Activated CD4-positive, alpha-beta T cell treated with anti-CD3 and anti-CD28 coated beads, Interleukin-2, amount 10 ng/mL, durations not matched to agents 7 days and 5 days (primary cell): ENCODE measurements at places on chromosomes 2 and 18. TPM values are rescaled to one million over a fixed set of nuclear protein-coding genes. Genes with fewer than 3 reads are reported as not detected.

DNA sequence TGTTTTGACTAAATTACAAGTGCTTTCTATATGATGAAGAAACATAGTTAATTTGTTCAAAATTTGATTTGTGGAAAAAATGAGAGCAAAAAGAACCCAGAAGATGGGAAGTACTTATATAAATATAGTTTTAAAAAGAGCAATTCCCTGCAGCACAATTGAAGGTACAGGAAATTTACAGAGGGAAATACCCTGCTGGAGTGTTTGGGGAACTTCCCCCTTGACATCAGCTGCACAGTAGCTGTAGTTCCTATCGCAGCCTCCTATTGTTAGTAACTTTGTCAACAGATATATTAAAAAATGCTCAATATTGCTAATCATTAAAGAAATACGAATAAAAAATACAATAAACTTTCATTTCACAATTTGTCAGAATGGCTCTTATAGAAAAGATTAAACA, 1118.8 kb upstream of the ZEB2 start:
- no peaks in the 10 kb centered on the region for H3K27me3 ChIP-seq
- H3K27ac ChIP-seq = no peak overlapping the region
- no peaks in the 10 kb centered on the region for H3K36me3 ChIP-seq
- H3K4me1 ChIP-seq = no peaks in the 10 kb centered on the region
- no peak for DNase-seq
- no peak overlapping the region for H3K4me3 ChIP-seq

- no peaks in the 10 kb centered on the region for H3K27me3 ChIP-seq
- peaks cover 4% of the 10 kb centered on the region for H3K36me3 ChIP-seq
- H3K27ac ChIP-seq = no peak overlapping the region
- peaks cover 8% of the 10 kb centered on the region for H3K4me1 ChIP-seq
- no peak for DNase-seq
Measured at GRCh38 chr2:48283586-48284269, 246.2 kb upstream of the STON1 start.

DNA sequence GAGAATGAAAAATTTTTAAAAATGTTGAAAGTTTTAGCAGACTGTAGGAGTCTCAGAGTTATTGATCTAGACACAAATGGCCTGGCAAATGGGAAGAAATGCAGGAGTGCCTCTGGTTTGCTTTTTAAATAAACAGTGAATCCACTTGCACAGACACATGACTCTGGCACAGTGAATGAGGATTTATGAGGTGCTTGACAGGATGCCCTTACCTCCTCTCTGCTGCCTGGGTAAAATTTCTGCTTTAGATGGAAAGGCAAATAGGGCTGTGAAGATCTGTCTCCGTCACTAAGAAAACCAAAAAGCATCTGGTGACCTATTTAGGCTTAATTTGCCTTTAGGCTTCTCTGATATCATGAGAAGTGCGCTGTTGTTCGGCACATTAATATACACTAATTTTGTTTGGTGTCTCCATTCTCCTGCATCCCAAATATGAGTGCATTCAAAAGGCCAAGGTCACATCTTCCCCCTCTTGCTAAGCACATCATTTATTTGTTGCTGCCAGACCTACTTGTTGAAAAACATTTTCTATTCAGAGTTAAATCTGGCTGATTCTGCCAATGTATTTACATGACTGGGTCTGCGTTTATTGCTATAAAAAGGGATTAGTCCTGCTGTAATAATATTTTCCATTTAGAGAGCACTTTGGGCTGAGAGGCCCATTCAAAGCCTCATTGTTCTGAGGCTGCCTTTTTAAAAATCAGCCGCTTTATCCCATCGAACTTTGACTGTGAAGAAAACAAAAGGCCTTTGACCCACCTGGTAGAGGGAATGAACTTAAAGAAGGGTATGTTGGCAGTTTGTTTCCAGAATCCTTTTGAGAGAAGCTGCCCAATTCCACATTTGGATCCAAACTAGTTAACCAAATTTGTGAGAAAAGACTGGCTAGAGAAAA, 94.9 kb downstream of the RNF152 start:
- H3K36me3 ChIP-seq = no peaks in the 10 kb centered on the region
- no peaks in the 10 kb centered on the region for H3K27me3 ChIP-seq
- DNase-seq = no peak
- no peak overlapping the region for H3K27ac ChIP-seq

- no peak overlapping the region for H3K4me3 ChIP-seq
- H3K27ac ChIP-seq = no peak overlapping the region
- no peaks in the 10 kb centered on the region for H3K4me1 ChIP-seq
- no peak for DNase-seq
- no peaks in the 10 kb centered on the region for H3K36me3 ChIP-seq
Measured at GRCh38 chr18:21260621-21261020, 18.6 kb downstream of the GREB1L start.

- no peaks in the 10 kb centered on the region for H3K36me3 ChIP-seq
- no peaks in the 10 kb centered on the region for H3K4me1 ChIP-seq
- H3K4me3 ChIP-seq = no peak overlapping the region
- no peak overlapping the region for H3K27ac ChIP-seq
Measured at GRCh38 chr2:211331736-211332135, 775.3 kb downstream of the CPS1 start.

DNA sequence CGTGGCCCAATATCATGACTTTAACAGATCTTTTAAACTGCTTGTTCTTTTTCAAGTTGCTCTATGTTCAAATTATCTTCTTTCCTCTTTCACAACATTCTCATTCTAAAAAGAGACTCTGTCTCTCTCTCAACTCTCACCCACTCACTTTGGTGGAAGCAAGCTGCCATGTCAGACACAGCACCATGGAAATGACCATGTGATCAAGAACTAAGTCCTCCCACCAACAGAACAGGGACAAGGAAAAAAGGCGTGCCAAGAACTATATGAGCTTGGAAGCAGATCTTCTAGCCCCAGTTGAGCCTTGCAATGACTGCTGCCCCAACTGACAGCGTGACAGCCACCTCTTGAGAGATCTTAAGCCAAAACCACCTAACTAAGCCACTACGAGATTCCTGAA, 23.9 kb downstream of the BAZ2B start:
- no peak overlapping the region for H3K4me3 ChIP-seq
- no peak for DNase-seq
- H3K27me3 ChIP-seq = no peaks in the 10 kb centered on the region
- H3K4me1 ChIP-seq = no peaks in the 10 kb centered on the region
- no peaks in the 10 kb centered on the region for H3K36me3 ChIP-seq

- no peak overlapping the region for H3K4me3 ChIP-seq
- no peaks in the 10 kb centered on the region for H3K27me3 ChIP-seq
- H3K36me3 ChIP-seq = no peaks in the 10 kb centered on the region
- DNase-seq = no peak
- no peak overlapping the region for H3K27ac ChIP-seq
Measured at GRCh38 chr2:160742667-160743066, 249.1 kb upstream of the RBMS1 start.

The POTEI gene
- not detected for total RNA-seq

The RNF125 gene
- 35.6 TPM for total RNA-seq

The REG1B gene
- total RNA-seq = not detected

The LIPG gene
- total RNA-seq = 0.15 TPM
